ENCODE measurements at places on chromosomes 6 and 20.

DNA sequence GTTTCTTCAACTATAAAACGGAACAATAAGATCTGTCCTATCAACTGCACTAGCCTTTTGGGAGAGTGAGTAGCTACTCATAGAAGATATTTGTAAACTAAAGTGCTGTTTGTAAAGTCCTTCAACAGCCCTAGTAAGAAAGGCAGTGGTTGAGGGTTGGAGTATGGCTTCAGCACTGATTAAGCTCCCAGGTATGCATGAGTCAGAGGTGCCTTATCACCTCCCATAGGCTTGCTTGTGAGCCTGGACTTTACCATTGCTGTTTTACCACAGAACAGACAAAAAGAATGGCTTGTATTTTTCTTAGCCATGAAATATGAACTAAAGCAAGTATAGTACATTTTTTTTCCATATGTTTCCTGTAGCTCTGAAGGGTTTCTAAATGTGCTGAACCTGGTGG, 44.1 kb downstream of the SAMD3 start:
- peak; percentile 74 for DNase-seq

DNA sequence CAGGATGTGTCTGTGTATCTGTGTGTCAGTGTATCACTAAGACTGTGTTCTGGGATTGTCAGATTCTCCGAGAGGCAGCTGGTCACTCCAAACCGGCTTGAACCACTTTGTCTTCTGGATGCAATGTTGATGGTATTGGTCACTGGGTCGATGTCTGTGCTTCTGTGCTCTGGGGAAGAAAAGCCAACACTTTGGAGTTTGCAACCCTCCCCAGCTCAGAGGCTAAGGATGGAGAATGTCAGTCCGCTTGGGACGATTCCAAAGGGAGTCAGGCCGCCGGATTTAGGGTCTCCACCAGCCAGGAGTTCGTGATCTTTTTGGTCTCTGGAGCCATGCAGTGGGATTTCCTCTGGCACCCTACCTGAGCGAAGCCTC, 5.2 kb downstream of the MAFB start:
- no peak for DNase-seq

DNA sequence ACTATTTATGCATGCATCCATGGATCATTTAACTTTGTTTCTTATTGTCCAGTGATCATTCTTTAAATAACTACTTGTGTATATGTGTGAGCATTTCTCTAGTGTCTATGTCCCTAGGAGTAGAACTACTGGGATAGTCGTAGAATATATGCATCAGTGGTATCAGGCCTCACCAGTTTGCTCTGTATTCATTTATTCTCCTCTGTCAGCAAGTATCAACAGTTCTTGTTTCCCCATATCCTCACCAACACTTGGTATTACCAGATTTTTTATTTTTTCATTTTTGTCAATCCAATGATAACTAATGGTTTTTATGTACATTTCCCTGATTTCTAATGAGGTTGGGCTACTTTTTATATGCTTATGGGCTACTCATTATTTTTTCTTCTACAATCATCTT, 27.9 kb downstream of the CTNNBL1 start:
- DNase-seq = no peak

- DNase-seq = no peak
Observed at GRCh38 chr6:128635219-128635618, 114.8 kb upstream of the PTPRK start.

DNA sequence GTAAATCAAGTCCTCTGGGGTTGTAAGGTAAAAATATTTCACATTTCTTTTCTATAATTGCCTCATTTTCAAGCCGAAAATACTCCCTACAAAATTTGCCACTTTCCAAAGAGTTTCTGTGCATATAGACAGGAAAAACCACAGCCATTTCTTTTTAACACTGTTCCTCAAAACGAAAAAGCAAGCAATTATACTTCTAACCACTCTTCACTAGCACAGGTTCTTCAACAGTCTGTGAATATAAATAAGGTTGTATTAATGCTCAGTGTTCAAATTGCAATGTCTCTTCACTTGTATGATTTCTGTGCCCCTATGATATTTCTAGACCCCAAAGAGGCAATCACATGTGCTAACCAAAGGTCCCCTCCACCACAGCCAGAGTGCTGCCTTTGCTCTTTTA, 206.0 kb downstream of the SIM1 start:
- no peak for DNase-seq

- DNase-seq = no peak
Observed at GRCh38 chr20:9323622-9324021, 190.8 kb upstream of the LAMP5 start.

DNA sequence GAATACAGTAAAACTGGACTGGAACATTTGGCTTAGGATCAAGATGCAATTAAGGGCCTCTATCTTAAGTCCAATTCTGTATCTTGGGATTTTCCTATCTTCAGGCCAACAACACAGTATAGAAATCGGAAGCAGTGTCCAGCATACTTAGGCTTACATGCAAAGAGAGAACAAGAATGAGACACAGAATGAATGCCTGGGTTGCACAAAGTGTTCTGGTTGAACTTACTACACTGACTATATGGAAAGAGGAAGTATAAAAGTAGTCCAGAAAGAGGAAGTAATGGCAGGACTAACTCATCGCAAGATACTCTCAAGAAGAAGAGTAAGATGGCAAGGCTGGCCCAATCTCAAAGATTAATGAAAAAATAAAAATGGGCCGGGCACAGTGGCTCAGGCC, 87.6 kb downstream of the BTBD9 start:
- DNase-seq = no peak

GRCh38 chr6:62429781-62430180, 143.8 kb upstream of the KHDRBS2 start:
- DNase-seq = no peak

DNA sequence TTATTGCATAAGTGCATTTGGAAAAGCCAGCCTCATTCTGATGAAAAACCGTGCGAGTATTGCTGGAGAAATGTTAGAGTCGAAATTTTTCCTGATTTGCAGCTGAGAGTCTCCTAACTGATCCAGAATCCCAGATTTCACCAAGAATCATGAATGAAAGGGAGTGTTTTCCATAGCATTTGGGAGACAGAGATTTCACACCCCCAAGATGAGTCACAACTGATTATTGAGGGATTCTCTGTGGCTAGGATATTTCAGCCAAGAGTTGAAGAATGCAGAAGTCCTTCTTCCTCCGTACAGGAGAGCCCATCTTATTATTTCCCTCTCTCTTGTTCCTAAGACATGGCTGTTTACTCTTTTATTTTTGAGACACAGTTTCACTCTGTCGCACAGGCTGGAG, 82.2 kb upstream of the SALL4 start:
- DNase-seq = no peak

- DNase-seq = no peak
Observed at GRCh38 chr6:32583527-32583898, 6.1 kb downstream of the HLA-DRB1 start.

DNA sequence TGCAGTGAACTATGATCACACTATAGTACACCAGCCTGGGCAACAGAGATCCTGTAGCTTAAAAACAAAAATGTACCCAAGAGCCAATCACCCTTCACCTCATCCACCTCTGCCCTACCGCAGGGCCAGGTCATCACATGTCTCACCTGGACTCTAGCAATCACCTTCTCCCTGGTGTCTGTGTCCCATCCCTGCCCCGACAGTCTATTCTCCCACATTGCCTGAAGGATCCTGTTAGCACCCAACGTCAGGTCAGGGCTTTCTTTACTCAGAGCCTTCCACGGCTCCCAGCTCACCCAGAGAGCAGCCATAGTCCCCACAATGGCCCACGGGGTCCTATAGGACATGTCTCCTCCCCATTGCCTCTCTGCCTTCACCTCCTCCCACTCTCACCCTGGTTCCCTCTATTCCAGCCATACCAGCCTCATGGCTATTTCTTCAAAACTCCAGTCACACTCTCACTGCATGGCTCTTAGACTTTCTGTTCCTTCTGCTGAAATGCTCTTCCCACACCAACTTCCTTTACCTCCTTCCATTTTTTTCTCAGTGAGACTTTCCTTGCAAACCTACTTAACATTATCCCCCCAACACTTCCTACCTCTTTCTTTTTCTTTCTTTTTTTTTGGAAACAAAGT, 22.5 kb upstream of the ARFGEF2 start:
- DNase-seq = no peak

DNA sequence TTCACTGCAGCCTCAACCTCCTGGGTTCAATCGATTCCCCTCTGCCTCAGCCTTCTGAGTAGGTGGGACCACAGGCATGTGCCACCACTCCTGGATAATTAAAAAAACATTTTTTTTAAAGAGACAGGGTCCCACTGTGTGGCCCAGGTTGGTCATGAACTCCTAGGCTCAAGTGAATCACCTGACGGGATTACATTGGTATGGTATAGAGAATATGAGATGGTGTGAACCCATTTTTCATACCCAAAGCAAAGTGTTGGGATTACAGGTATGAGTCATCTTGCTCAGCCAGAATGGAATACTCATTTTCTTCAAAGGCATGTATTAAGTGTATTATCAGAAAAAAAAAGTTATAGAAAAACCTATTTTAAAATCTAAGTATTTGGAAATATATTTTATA, 114.2 kb downstream of the AHI1 start:
- DNase-seq = no peak

- DNase-seq = no peak
Observed at GRCh38 chr20:8005033-8005432, 14.5 kb downstream of the TMX4 start.

DNA sequence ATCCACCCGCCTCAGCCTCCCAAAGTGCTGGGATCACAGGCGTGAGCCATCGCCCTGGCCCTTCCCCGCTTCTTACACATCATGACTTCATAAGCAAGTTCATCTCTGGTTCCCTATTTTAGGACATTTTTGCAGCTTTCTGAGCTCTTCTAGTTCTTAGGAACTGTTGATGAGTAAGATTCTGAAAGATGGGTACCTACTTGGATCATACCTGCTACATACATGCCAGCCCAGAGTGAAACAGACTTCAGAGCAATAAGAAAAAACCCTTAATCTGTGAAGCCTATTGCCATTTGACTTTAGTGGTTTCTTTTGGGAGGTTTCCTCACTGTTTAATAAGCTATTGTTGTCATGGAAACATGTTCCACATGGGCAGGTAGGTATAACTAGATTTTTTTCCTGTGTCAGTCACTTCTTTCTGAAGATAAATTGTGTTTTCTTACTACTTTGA, 27.9 kb upstream of the TMEM217 start:
- DNase-seq = no peak

DNA sequence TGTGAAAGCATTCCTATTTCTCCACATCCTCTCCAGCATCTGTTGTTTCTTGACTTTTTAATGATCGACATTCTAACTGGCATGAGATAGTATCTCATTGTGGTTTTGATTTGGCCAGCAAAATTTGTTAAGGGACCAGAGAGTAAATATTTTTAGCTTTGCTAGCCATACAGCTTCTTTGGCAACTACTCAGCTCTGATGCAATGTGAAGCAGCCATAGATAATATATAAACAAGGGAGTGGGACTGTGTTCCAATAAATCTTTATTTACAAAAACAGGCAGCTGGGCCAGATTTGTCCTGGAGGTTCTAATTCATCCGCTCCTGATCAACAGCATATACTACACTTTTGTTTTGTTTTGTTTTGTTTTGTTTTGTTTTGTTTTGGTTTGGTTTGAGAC, 202.9 kb downstream of the ZNF217 start:
- no peak for DNase-seq

DNA sequence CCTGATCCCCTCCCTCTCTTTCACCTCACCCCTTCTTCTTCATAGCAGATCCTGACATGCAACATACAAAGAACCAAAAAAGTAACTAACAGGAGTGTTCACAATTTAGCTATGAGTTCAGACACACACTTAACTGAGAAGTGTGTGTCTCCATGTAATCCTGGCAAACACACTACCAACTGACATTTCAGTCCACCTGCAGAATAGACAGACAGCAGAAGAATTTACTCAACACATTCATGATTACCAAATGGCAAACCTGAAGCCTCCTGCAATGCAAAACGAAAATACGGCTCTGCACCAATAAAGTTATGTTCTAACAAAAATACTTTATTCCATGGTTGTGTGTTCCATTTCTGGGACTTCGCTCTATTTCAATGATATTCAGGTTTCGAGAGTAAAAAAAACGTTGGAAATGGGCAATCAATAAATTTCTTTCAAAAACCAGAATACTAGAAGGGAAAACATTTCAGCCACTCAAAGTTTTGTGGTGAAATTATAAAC, 2.6 kb downstream of the BACH2 start:
- DNase-seq = no peak

DNA sequence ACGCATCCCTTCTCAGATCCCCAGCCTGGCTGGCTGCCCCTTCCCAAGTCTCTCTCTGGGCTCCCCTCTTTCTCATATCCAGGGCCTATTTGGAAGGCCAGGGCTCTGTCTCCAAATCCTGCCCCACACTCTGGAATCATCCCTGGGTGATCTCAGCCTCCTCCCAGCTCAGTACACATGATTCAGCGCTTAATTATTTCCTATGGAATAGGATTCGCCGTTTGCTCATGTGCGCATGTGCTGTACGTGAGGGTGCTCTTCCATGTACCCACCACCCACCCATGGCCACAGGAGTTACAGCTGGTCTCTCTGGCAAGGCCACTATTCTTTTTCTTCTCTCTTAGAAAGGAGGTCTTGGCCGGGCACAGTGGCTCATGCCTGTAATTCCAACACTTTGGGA, 81.7 kb upstream of the FOXP4 start:
- no peak for DNase-seq

All from AG04450 (cell line).